ENCODE measurements at places on chromosomes 7 and 10.

GRCh38 chr7:74178632-74179031, 4.5 kb downstream of the EIF4H start:
- DNase-seq, result no peak

GRCh38 chr10:73814896-73815718, 3.7 kb upstream of the NDST2 start:
- DNase-seq, result no peak

GRCh38 chr7:117979954-117980497, 106.8 kb upstream of the CTTNBP2 start:
- DNase-seq, result no peak

DNA sequence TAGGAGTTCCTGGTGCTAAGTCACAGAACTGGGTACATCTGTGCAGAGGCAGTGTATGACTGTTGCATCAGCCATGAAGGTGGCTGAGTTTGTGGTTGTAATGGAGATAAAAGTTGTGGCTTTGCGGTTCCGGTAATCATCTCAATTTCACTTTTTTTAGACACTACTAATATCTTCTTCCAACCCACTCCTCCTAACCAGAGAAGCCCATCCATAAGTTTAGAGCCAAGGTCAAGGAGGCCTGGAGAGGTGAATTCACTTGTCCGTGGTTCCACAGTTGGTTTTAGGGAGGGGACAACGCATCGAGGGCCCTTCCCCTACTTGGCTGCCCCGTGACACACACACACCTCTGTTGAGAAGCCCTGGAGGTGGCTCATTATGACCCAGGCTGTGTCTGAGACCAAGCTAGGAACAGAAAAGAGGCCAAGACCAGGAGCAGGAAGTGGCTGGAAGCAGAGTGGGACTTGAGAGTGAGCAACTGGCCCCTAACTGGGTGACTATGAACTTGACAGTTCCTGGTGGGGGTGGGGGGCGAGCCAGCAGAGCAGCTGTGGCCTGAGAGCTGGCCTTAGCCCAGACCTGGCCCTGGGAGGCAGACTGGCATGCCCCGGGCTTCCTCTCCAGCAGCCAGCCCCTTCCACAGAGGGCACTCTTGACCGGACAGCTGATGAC, 66.8 kb upstream of the COL13A1 start:
- no peak for DNase-seq

DNA sequence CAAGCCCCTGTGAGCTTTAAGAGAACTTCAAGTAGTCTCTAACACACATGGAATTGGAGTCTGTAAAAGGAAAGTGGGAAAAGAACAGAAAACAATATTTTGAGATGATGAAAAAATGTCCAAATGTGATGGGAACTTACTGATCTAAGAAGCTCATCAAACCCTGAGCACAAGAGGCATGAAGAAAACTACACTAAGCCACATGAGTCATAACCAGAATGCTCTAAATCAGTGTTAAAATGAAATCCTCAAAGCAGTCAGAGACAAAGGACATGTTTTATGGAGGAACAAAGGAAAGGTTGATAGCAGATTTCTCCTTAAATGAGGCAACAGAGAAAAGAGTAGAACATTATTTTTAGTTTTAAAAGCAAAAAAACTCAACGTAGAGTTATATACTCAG, 37.2 kb downstream of the ZNF33A start:
- no peak for DNase-seq

- DNase-seq, result no peak
Measured at GRCh38 chr10:30365883-30366282, 16.8 kb upstream of the MTPAP start.

DNA sequence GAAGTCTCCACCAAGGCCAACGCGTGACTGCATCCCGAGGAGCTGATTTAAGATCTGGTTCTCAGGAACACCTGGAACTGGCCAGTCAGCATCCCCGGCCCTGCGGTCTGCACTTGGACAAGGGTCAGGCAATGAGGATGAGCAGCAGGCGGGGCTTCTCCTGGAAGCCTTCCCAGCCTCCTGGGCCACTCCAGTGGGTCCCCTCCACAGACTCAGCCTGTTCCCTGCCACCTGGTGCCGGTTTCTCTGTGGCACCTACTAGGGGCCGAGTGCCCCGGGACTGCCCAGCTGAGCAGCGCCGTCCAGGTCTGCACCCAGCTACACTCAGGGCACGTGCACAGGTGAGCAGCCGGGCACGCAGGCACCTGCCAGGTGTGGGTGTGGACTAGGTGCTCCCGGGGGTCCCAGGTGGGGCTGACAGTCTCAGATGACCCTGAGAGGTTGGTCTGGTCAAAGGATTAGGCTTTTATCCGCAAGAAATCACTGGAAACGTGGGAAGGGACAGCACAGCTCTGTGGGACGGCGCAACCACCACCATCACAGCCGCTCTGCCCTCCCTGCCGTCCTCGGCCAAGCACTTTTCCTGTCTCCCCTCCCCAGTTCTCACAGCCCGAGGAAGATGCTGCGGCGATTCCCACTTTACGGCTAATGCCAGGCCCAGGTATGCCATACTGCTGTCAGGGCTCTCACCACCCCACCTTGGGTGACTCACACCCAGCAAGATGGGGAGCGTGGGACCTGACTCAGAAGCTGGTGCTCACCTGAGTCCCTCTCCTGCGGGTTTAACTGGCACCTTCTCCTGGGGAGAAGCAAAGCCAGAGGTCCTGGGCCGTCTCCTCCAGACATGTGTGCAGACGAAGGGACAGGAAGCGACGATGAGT, 166.0 kb downstream of the RNF216 start:
- DNase-seq, result no peak

DNA sequence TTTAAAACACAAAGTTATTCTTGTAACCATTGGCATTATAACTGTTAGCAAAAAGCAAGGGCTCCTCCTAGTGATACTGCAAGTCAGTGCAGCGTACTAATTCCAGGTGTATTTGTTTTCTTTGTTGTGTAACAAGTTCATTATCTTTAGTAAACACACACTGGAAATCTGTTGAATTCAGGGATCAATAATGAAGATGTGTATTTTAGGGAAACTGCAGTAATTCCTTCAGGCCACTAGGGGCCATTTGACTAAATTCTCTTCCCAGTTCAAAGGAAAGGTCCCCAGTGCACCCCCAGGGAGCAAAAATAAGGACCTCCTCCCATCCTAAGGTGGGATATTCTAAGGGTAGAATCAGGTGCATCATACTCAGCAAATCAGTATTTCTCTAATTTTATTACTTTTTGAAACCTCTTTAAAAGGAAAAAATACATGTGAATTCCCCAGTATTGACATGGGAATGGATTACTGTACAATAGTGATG, 158.6 kb upstream of the LYZL1 start:
- DNase-seq, result peak; percentile 2

GRCh38 chr7:43905209-43905946, 1.0 kb downstream of the URGCP start:
- no peak for DNase-seq

- no peak for DNase-seq
Measured at GRCh38 chr7:22267930-22268615, 88.9 kb downstream of the RAPGEF5 start.

DNA sequence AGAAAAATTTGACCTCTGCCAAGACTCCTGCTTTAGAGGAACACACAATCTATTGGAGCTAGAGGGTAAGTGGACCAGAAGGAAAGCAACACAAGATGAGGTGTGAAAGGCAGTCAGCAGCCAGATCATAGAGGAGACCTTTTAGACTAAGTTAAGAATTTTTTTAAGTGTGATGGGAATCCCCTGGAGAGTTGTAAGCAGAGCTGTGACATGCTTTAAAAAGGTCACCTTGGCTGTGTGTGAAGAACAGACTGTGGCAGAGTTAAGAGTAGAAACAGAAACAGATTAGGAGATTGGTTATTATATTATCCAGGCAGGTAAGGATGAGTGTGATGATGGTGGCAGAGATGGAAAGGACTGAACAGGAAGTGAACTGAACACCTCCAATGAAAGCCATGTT, 23.5 kb downstream of the CPEB3 start:
- no peak for DNase-seq

- DNase-seq, result no peak
Measured at GRCh38 chr7:24879291-24879690, 100.7 kb downstream of the OSBPL3 start.

DNA sequence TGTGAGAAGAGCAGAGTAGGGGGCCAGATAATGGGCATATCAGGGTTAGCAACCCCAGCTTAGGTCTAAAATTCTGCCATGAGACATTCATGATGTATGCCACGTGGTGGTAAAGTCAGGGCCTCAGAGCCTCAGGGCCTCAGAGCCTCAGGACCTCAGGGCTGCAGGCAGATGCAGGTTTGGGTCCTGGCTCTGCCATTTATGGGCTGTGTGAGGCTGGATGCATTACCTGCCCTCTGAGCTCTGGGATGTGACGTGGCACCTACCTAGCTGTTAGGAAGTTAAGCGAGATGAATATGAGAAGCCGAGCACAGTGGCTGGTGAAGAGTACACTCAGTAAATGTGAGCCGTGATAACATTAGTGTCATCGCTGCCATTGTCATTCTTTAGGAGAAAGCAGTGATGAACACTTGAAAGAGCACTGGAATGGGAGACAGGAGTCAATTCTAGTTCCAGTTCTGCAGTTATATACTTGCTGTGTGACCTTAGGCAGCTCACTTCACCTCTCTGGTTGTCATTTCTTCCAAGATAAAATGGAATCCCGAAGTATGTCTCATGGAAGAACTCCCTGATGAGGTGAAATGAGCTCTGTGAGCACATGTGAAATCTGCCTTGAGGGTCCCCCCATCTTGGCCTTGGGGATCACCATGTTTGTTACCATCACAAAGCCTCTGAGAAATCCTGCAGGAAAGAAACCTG, 127.2 kb downstream of the SH3PXD2A start:
- DNase-seq, result no peak

- no peak for DNase-seq
Measured at GRCh38 chr10:76559892-76560220, 1077.8 kb downstream of the KCNMA1 start.

DNA sequence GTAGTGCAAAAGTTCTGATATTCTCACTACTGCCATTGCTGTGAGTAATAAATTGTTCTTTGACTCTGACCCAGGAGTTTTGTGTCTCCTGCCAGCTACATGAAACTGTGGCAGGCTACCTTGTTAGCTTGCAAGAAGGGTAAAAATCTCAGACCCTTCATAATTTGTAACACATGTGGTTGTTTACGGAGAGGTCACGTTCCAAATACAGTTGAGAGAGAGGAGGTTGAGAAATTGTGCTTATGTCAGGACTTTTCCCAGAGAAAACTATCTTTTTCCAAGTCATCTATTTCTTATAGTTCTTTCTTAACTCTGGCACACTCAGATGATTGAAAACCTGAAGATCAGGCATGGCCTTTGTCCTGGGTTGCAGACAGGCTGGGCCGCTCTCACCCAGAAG, 114.4 kb upstream of the SVIL start:
- no peak for DNase-seq

- no peak for DNase-seq
Measured at GRCh38 chr10:44388641-44389040, 3.7 kb upstream of the CXCL12 start.

GRCh38 chr10:126124668-126125349, 228.4 kb downstream of the FANK1 start:
- DNase-seq, result no peak

DNA sequence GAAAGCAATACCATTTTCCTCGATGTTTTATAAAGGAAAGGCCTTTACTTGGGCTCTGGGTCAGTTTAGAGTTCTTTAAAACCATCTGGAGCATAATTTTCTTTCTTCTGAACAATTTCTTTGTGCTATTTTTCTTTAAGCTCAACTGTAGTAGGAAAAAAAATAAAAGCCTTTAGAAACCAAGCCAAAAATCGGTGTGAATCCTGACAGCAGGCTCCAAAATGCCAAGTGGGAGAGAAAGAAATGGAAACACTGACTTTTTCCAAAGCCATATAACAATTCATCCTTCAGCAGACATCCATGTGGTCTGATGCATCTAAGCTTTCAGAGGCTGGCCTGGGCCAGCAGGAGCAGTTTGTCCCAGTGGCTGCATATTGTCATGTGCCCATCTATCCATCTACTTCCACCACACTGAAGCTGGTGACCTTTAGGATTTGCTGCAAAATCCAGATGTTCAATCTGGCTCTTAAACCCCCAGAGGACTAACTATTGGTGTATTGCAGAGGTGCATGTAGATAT, 23.0 kb upstream of the ITPRID1 start:
- DNase-seq, result no peak

- peak; percentile 36 for DNase-seq
Measured at GRCh38 chr7:141701489-141702046, 398 bp downstream of the DENND11 start.

DNA sequence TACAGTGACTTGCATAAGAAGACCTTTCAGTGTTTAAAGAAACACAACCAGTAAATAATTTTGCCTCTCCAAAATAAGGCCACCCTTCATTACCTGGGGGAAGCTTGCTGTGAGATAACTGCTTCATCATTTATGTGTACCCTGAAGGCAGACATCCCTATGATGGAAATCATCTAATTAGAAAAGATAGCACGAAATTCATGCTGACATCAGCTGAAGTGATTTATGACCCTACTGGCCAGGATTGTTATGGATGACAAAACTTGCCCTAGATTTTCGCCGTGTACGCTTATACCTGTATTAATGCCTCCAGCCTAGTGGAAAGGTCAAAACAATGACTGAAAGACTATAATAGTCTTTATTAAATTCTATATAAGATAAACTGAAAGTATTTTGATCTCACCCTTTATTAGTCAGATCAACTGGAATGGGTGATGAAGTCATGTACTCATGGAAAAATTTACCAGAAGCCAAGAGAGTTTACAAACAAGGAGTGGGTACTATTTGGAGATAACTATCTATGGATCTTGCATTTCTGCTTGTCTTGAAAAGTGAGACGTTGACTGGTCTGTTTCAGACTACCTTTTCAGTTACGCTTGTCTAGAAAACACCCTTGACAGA, 114.2 kb downstream of the PPP1R3A start:
- no peak for DNase-seq

GRCh38 chr7:19362099-19362498, 216.9 kb upstream of the FERD3L start:
- DNase-seq, result no peak

GRCh38 chr10:35136263-35136815, 9.7 kb downstream of the CREM start:
- no peak for DNase-seq

- no peak for DNase-seq
Measured at GRCh38 chr7:12583176-12583575, 12.7 kb downstream of the SCIN start.

GRCh38 chr10:10302689-10303088, 715.0 kb upstream of the CELF2 start:
- no peak for DNase-seq

DNA sequence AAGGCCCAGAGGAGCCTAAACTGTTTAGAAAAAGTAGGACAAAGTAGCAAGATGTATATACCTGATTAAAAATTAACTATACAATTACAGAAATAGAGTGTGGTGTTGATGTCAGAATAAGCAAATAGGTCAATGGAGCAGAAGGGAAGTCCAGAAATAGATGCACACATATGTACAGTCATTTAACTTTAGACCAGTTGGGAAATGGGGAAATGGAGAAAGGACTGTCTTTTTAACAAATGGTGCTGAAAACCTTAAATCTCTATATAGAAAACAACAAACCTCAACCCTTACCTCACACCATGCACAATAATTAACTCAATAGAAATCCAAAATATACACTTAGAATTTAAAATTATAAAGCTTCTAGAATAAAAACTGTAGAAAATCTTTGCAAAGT, 72.2 kb downstream of the CH25H start:
- no peak for DNase-seq

- DNase-seq, result no peak
Measured at GRCh38 chr7:106609416-106609815, 51.5 kb downstream of the CCDC71L start.

GRCh38 chr7:17732083-17732482, 208.2 kb downstream of the SNX13 start:
- no peak for DNase-seq

GRCh38 chr7:103766660-103767059, 222.8 kb downstream of the RELN start:
- DNase-seq, result no peak
